AG10803 (cell line): ENCODE measurements at places on chromosomes 16 and 17.

- DNase-seq: no peak
Observed at GRCh38 chr17:72222661-72223380, 102.0 kb downstream of the SOX9 start.

GRCh38 chr17:59779521-59779920 lies 72.1 kb downstream of the VMP1 start:
- no peak for DNase-seq

DNA sequence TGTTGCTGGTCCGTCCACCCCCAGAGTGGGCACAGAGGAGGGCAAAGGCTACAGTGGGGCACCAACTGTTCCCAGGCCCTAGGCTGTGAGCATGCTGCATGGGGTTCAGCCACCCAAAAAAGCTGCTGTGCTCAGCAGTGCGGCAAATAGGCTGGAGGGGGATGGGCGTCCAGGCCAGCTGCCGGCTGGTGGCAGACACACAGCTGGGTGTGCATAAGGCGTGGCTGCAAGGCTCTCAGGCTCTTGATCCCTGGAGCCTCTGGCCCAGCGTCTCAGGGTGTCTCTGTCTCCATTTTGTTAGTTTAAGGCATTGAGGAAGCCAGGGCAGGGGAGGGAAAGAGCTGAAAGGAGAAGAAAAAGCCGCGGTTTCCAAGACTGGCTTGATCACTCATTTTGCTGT lies 8.8 kb downstream of the RPL19 start:
- DNase-seq: no peak

DNA sequence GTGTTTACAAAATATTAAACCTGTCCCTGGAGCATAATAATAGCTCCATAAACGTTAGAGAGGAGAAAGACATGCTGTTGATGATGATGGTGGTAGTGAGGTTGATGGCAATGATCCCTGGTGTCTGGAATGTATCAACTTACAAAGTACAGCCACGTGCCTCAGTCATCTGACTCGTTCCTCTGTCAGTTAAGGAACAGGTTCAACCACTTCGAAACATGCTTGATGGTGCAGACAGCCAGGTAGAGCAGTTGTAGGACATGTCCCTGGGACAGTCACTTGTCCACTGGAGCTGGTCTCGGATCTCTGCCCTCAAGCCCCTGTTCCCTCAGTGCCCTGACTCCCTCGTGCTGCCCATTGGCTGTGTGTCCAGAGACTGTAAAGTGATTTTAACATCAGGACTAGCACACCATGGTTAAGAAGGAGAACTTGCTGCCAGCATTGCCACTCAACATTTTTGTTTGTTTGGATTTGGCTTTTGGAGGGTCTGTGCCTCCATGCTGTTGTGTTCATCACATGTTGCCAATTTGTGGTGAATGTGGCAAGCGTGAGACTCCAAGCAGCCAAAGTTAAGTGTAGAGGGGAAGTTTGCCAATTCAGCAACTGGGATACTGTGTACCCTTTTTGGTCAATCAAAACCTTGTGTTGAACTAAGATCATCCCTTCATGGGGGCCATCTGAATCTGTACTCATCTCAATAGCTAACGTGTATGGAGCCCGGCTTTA lies 16.3 kb upstream of the SALL1 start:
- DNase-seq: no peak

DNA sequence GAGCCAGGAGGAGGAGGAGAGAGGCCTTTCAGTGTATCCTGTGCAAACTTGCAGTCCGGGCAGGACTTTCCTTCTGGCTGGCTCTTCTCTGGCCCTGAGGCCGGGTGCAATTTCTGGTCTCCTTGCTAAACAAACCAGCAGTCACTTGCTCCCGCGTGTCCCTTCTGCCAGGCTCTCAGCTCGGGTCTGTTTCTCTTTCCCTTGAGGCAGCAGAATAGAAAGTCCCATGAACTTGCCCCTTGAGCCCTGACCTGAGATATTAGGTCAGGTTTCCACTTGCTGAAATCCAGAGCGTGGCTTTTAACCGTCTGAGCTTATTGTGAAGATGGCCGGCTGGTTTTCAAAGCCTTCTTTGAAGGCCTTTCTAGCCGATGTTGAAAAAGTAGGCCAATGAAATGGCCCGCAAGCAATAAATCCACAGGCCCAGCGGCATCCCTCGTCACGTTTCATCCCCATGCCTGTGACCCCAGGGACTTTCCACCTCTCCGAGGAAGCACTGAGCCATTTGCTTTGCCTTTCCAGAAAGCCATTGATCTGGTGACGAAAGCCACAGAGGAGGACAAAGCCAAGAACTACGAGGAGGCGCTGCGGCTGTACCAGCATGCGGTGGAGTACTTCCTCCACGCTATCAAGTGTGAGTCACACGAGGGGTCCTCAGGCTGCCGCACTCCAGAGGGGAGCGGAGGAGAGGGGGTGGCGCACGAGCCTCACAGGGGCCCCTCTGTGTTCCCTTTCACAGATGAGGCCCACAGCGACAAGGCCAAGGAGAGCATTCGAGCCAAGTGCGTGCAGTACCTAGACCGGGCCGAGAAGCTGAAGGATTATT lies 4.5 kb downstream of the VPS4A start:
- no peak for DNase-seq

DNA sequence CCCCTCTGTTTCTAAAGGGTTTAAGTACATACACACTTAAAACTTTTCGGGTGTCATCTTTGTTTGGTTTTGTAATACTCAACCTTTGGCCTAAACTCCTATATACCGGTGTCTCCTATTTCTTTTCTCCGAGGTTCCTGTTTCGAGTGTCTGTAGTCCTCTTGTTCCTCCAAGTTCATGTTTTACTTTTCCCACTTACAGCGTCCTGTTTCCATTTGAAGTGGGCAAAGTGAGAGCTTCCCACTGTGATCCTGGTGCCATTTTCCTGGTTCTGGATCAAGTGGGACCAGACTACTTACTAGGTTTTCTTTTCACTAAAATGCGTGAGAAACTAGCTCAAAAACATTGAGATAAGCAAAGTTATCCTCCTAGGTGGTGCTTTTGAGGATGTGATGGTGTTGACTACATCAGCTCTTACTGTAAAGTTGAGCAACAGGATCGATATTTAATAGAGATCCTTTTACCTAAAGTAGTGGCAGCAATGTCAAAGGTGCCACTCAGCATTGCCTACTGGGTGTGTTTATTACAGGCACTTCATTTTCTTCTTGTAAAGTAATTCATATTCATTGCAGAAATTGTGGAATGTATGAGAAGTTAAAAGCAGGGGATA lies 1.3 kb downstream of the PSMD3 start:
- DNase-seq: no peak

DNA sequence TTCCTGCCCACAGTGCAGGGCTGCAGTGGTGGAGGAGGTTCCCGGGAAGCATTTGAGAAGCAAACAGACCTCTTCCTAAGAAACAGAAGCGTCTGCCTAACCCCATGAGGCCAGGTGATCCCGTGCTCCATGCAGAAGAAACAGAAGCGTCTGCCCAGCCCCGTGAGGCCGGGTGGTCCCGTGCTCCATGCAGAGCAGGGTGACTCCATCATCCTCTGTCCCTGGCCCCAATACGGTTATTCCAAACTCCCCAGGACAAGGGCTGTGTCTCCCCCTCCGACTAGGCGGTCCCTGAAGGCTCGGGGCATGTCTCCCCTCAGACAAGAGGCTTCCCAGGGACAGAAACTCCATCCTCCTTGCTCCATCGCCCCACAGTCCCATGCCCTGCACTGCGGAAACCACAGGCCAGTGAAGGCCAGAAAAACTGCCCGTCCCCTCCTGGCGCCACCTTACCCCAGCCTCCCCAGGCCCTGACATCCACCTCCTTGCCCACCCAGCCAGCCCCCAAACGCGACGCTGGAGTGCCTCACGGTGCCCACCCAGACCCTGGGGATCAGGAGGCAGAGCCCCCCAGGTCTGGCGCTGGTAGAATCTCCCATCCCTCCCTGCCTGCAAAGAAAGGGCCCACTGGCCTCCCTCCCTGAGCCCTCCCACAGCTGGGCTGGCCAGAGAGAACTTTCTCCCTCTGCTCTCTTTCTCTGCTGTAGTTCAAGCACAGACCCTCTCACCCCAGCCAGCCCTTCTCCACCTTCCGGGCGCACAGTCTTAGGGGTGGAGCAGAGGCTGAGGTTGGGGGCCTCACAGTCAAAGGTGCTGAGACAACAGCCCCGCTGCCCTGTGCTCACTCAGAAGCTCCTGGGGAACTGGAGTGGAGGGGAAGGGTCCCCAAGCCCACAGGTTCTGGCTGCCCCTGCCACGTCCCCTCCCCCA lies 30.6 kb upstream of the KRT17 start:
- DNase-seq: no peak

GRCh38 chr17:64411999-64412771 lies 21.5 kb upstream of the PECAM1 start:
- DNase-seq: peak; percentile 13

GRCh38 chr16:19935694-19936093 lies 51.0 kb upstream of the GPRC5B start:
- DNase-seq: no peak

- peak; percentile 6 for DNase-seq
Observed at GRCh38 chr16:15919331-15919730, 30.1 kb upstream of the ABCC1 start.

GRCh38 chr16:85238233-85238647 lies 126.0 kb upstream of the CIBAR2 start:
- peak; percentile 93 for DNase-seq

DNA sequence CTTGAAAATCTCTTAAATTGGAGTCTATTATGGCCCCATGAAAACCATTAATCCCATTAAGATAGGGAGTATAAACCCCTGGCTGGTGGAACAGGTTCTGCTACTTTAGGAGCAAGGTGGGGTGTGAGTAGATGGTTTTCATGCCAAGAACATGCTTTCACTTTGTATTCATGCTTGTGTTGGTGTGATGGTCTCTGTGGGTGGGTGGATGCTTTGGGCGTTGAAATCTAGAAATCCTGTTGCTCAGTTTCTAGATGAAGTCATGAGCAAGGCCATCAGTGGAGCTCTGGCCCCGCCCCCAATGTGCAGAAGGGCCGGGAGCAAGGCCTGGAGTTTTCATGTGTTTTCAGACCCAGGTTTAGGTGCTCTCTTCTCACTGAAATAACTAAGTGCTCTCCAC lies 20.1 kb downstream of the PLD6 start:
- DNase-seq: no peak

DNA sequence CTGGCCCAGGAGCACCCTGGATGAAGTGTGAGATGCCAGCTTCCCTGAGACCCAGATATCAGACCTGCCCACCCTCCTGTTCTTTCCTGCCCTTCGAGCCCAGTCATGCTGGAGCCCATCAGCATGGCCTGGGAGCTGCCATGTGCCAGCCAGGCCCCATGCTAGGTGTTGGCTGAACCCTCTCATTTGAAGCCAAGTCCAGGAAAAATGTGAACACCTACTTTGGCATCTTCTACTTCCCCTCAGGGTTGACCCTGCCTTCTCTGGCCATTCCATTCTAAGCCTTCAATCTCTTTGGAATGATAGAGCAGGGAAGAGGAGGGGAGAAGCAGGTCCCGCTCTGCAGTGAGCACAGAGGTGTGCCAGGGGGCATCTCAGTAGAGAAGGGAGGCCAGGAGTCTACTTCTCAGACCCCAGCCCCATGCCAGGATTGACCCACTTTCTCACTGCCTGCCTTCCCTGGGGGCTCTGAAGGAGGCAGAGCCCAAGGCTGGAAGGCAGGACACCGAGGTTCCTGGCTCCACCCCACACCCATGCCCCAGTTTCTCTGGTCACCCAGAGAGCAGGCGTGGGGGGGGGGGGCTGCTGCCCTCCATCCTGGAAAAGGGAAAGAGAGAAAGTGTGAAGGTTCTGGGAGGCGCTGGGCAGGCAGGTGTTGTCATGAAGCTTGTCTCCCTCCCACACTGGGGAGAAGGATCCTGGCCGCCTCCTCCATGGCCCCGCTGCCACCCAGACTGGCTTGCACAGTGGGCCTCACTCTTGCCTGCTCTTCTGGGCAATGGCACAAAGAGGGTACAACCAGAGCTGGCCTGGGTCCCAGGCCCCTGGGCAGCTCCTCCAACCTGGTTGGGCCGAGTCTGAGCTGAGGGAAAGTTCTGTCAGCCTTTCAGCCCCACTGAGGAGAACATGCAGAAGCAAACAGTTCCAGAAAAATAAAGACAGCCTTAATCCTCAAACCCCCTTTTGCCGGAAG lies 9.3 kb downstream of the HDAC5 start:
- DNase-seq: no peak

DNA sequence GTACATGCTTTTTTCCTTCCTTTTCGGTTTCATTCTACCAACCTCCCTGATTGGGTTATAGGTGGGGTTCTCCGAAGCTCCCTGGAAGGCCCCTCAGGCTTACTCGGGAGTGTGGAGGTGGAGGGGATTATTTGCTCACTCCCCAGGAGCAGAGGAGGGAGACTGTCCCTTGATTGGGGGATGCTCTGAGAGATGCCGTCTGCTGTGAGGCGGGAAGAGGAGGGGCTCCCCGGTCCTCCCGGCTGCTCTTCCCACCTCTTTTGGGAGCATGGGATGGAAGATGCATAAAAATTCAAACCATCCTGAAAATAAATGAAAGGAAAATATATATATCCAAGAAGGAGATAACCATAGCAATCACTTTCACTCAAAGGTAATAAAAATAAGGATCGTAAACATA lies 16.1 kb upstream of the RPTOR start:
- no peak for DNase-seq

DNA sequence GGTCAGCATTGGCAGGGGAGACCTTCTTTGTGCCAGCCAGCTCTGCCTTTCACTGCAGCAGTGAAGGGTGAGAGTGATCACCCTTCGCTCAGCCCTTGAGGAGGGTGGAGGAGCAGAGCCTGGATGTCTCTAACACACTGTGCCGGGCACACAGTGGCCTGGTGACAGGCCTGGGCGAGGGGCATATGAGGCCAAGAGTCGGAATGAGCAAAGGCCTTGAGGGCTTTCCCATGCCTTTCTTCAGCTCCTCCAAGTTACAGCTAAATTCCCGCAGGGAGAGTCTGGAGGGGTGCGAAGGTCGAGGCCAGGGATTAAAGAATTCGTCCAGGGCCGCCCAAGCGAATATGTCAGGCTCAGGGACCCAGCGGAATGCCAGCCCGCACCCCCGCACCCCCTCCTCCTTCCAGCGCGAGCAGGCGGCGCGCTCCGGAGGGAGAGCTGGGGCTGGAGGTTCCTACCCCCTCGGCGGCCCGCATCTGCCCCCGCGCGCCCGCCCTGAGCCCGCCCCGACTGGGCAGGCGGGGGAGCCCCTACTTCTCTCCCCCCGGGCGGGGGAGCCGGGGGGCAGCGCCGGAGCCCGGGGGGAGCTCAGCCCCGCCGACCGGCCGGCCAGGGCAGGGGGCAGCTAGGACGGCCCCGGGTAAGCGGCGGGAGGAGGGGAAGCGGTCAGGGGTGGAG lies at the start of gene RASL10B:
Gene RASL10B, plus strand, starts transcription at position 401 of the 678 bp plus-strand sequence. CDS start 3,546 bp downstream, outside the sequence.
- DNase-seq: peak; percentile 22

GRCh38 chr16:23269248-23269953 lies 32.7 kb upstream of the SCNN1B start:
- DNase-seq: peak; percentile 16

DNA sequence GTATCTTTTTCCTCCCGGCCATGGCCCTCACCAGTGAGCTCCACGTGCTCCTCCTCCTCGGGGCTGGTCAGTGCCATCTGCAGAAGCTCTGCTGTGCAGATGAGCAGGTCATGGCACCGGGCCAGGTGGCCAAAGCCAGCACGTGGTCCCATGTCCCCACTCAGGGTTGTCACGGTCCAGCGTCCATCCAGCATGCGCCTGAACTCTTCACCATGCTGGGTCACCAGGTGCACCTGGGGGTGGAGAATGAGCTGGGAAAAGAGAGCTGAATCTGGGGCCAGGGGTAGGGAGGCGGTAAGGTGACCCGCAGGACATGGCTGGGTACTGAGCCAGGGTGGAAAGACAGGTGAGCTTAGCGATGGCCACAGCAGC lies 1.3 kb downstream of the DHX58 start:
- DNase-seq: no peak
